Fibroblast of lung (primary cell): ENCODE measurements at places on chromosomes 1 and 21. TPM values are rescaled to one million over a fixed set of nuclear protein-coding genes. Genes with fewer than 3 reads are reported as not detected.

DNA sequence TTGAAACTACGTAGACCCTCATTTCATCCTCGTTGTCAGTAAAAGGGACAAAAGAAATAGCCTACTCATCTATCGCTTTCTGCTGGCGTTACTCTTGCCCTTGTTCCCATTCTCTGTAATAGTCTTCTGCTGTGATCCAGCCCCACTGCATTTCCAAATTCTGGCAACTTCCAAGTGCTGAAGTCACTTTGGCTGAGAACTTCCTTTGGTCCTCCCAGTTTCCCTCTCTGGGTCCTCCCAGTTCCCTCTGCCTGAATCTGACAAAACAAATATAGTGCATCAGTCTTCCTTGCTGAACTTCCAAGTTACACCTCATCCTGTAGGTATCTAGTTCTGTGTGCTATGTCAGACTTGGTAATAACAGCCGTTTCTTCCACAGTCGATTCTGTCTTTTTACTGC, 47.0 kb upstream of the PLA2G4A start:
- no peaks in the 10 kb centered on the region for H3K4me1 ChIP-seq
- H3K27me3 ChIP-seq = no peaks in the 10 kb centered on the region
- no peak overlapping the region for H3K4me3 ChIP-seq
- no peak overlapping the region for H3K27ac ChIP-seq
- H3K36me3 ChIP-seq = no peaks in the 10 kb centered on the region
- DNase-seq = no peak

DNA sequence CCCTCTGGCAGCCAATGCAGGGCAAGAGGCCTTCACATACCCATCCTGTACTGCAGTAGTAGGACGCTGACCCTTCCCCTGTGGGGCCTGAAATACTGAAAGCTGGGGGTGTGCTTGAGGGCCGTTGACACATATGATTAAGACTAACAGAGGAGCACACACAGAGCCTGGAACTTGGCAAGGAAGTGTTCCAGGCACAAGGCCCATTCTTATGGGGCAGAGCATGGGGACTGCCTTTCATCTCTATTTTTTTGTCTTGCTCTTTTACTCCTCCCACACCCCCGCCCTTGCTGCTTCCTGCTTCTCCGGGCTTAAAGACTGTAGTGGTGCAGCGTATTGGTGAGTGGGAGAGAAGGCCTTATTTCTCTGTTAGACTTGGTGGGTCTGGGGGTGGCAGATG, 137.4 kb downstream of the BACH1 start:
- peak; percentile 30 for DNase-seq
- no peaks in the 10 kb centered on the region for H3K4me1 ChIP-seq
- H3K4me3 ChIP-seq = no peak overlapping the region
- no peaks in the 10 kb centered on the region for H3K27me3 ChIP-seq
- no peaks in the 10 kb centered on the region for H3K36me3 ChIP-seq

DNA sequence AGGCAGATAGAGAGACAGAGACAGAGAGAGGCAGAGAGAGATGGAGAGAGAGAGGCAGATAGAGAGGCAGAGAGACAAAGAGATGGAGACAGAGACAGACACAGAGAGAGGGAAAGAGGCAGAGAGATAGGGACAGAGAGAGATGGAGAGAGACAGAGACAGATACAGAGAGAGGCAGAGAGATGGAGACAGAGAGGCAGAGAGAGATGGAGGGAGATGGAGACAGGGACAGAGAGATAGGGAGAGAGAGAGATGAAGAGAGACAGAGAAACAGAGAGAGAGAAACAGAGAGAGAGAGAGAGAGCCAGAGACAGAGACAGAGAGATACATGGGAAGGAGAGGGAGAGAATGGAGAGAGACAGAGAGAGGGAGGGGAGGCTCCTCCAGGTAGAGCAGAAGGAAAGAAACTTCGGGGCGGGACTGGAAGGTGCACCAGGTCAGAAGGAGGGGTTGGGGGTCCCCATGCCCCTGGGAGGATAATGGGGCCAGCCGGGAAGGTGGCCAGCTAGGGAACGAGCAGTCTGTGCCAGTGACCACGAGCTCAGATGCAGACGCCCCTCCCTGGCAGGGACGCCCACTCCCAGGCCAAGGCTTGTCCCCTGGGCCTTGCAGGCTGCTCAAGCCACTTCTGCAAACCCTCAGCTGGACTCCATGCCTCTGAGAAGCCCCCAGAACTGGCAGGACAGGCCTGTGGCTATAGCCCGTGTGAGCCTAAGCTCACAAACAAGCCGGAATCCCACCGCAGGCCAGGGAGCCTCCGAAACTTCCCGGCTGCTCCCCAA, 3.3 kb downstream of the FNDC10 start:
- H3K27ac ChIP-seq = no peak overlapping the region
- DNase-seq = no peak
- peaks cover 2% of the 10 kb centered on the region for H3K4me1 ChIP-seq
- H3K4me3 ChIP-seq = no peak overlapping the region
- H3K36me3 ChIP-seq = no peaks in the 10 kb centered on the region

DNA sequence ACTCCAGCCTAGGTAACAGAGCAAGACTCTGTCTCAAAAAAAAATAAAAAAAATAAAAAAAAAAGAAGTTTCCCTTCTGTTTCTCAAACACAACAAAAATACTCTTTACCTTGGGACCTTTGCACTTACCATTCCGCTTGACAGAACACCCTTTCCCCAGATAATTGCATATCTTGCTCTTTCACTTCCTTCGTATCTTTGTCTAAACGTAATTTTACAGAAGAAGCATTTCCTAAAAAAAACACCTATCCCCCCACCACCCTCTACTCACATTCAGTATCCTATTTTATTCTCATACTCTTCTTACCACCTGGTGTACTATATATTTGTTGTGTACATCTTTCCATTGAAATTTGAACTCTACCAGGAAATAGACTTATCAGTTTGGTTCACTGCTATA, 32.7 kb downstream of the ASH1L start:
- no peaks in the 10 kb centered on the region for H3K27me3 ChIP-seq
- H3K4me3 ChIP-seq = no peak overlapping the region
- no peak for DNase-seq
- H3K27ac ChIP-seq = no peak overlapping the region

- H3K4me3 ChIP-seq = no peak overlapping the region
- no peak overlapping the region for H3K27ac ChIP-seq
- H3K36me3 ChIP-seq = no peaks in the 10 kb centered on the region
- DNase-seq = no peak
Observed at GRCh38 chr1:224897529-224898327, 31.7 kb upstream of the DNAH14 start.

DNA sequence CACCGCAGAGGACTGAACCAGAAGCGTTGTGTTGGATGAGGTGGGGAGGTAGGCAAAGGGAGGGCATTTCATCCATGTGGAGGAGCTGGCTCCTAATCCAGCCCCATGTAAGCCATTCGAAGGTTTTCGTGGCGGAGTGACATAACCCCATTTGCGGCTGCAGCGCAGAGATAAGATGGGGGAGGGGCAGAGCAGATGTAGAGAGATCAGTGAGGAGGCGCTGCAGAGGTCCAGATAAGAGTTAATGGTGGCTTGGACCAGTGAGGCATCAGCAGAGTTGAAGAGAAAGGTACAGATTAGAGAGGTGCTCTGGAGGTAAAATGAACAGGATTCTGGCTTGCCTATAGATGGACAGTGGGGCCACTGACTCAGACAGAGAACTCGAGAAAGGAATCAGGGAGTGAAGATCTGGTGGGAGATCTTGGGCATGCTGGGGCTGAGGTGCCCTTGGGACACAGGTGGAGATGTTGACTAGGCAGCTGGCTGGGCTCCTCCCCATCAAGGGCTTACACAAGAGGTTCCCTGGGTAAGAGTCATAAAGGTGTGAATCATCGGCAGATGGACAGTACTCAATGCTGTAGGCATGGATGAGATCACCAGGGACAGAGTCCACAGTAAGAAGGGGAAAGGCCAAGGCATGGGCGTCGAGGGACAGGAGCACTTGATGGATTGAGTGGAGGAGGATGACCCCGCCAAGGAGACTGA, 7.8 kb upstream of the PTPRF start:
- peak; percentile 58 for DNase-seq
- no peak overlapping the region for H3K27ac ChIP-seq
- peaks cover 5% of the 10 kb centered on the region for H3K4me1 ChIP-seq
- no peak overlapping the region for H3K4me3 ChIP-seq
- no peaks in the 10 kb centered on the region for H3K27me3 ChIP-seq

GRCh38 chr1:26996024-26996423, 2.5 kb downstream of the TRNP1 start:
- H3K4me3 ChIP-seq = no peak overlapping the region
- no peaks in the 10 kb centered on the region for H3K27me3 ChIP-seq
- no peak overlapping the region for H3K27ac ChIP-seq
- H3K4me1 ChIP-seq = peaks cover 43% of the 10 kb centered on the region
- no peaks in the 10 kb centered on the region for H3K36me3 ChIP-seq

- DNase-seq = peak; percentile 59
- no peaks in the 10 kb centered on the region for H3K27me3 ChIP-seq
- no peak overlapping the region for H3K4me3 ChIP-seq
- H3K27ac ChIP-seq = no peak overlapping the region
- peaks cover 12% of the 10 kb centered on the region for H3K4me1 ChIP-seq
Observed at GRCh38 chr1:19414515-19415121, 70.7 kb downstream of the CAPZB start.

DNA sequence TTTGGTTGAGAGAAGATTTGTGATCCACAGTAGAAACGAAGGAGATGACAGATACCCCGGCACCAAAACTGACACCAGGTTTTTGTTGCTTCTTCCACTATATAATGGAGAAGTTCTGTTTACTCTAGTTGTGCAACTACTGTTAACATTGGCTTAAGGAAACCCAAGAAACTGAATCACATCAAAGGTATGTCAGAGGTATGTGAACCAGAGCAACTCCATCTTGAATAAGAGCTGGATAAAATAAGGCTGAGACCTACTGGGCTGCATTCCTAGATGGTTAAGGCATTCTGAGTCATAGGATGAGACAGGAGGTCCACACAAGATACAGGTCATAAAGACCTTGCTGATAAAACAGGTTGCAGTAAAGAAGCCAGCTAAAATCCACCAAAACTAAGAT, 173.7 kb upstream of the CAMK1G start:
- peaks cover 8% of the 10 kb centered on the region for H3K4me1 ChIP-seq
- no peak overlapping the region for H3K4me3 ChIP-seq
- no peaks in the 10 kb centered on the region for H3K36me3 ChIP-seq

DNA sequence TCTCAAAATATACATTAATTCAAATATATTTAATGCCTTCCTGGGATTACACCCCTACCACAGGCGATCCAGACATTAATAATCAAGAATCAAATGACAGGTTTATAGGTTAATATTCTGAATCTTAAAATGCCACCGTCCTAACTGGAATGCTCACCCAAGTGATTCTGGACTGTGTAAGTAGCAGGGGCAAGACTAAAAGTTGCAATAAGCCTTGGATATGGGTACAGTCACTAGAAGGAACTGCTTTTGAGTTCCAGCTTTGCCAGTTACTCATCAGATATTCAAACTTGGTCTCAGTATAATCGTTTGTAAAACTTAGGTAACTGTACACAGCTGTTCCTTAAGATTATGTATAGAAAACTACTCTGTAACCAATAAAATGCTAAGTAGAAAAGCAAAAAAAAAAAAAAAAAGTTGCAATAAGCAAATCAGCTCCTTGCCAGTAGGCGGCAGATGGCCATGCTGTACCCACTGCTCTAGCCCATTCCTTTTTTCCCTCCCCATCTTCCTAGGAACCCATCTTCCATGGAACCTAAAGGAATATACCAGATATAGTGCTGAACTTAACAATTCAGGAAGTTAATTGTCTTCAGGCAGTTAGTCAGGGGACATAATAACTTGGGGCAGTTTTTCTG, 10.5 kb downstream of the RO60 start:
- DNase-seq = peak; percentile 26
- no peak overlapping the region for H3K4me3 ChIP-seq
- no peak overlapping the region for H3K27ac ChIP-seq
- H3K27me3 ChIP-seq = no peaks in the 10 kb centered on the region
- no peaks in the 10 kb centered on the region for H3K4me1 ChIP-seq

GRCh38 chr1:46689897-46690296, 18.2 kb downstream of the TEX38 start:
- no peaks in the 10 kb centered on the region for H3K27me3 ChIP-seq
- peaks cover 2% of the 10 kb centered on the region for H3K4me1 ChIP-seq
- DNase-seq = no peak
- H3K4me3 ChIP-seq = no peak overlapping the region
- H3K36me3 ChIP-seq = peaks cover 3% of the 10 kb centered on the region

LCE2A gene
- total RNA-seq = 0.33 TPM in 1 of 2 replicates, not detected in the other

ERG gene
- total RNA-seq = under 0.01 and 0.26 TPM in 2 replicates
